ENCODE measurements at places on chromosomes 13 and 19. TPM values are rescaled to one million over a fixed set of nuclear protein-coding genes. Genes with fewer than 3 reads are reported as not detected.

Gene ITGBL1
- not detected for total RNA-seq

Gene KLHL1
- 0.96 TPM for total RNA-seq

DNA sequence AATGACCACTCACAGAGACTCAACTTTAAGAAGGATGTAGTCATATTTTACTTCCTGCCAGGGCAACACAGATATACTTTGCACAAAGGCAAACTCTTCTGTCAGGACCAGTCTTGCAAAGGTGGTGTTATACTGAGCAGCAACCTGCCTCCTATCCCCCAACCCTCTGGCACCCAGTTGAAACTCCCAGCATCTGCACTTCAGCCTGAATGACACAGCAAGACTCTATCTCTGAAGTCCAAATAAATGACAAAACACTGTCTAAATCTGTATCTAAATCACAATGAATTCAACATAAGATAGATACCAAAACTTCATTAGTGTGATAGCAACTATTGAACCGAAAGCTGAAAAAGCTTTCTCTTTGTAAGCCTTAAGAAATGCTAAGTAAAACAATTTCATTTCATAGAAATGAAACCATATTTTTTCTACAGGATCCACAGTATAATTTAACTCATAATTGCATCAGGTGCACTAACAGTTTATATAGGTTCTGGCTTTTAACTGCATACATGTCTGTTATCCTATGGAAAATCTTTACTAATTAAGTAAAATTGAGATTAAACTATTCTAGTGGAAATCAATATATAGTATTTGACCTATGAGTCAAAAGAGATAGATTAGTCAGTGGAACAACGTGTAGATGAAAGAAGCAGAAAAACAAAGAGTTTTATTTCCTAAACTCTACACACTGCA is 163.7 kb downstream of the TBC1D4 start:
- no peak for DNase-seq
- no peaks in the 10 kb centered on the region for H3K36me3 ChIP-seq
- no peak overlapping the region for H3K27ac ChIP-seq
- H3K4me1 ChIP-seq, result no peaks in the 10 kb centered on the region

DNA sequence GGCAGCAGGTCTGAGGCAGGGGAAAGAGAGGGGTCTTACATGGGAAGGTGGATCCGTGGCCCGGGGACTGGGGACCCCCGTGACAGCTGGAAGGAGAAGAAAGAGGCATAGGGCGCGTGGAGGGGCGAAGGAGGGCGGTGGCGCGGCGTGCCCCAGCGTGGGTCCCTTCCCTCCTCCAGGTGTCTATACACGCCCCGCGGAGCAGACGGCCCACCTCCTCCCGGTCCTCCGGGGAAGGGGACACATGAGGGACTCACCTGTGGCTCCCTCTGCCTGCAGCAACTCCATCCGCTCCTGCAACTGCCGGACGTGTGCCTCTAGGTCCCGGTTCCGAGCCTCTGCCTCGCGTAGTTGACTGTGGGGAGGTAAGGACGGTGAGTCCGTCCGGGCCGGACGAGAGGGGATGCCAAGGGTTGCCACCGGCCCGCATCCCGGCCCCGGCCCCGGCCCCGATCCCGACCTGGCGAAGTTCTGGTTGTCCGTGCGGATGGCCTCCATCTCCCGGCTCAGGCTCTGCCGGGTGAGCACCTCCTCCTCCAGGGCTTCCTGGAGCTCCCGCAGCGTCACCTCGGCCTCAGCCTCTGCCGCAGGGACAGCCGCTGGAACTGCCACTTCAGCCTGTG is 2.4 kb upstream of the SIX5 start:
- H3K27me3 ChIP-seq, result no peaks in the 10 kb centered on the region
- H3K4me1 ChIP-seq, result peaks cover 11% of the 10 kb centered on the region
- peak overlapping the region; percentile 91 for H3K27ac ChIP-seq
- no peaks in the 10 kb centered on the region for H3K36me3 ChIP-seq

DNA sequence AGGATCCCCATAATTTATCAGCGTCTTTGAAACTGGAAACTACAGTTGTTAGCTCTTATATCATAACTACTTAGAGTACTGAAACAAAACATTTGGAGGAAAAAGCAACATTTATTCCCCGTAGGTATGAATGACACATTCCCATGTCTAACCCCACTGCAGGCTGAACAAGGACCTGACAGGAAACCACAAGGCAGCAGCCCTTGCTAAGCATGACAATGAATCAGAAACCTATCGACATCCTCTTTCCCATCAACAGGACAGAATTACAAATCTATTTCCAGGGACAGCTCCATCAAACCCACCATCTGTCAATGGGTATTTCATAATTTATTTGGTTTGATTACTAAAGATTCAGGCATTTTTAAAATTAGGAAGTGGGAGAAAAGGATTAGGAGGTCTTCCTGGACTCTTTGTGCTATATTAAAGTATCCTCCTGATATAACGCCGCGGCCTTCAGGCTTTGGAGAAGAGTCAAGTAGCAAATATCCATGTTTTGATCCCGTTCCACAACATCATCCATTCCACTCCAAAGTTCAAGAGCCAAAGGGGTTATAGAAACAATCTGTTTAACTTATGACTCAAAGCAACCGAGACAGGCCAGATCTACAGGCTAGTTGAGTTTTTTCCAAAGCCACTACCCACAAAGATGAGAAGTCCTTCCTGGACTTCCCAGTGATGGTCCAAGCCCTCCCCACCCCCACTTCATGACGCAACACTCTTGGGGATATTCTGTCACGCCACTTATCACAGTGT is 51.1 kb downstream of the FAM216B start:
- no peak overlapping the region for H3K4me3 ChIP-seq
- H3K27ac ChIP-seq, result no peak overlapping the region
- H3K27me3 ChIP-seq, result no peaks in the 10 kb centered on the region

DNA sequence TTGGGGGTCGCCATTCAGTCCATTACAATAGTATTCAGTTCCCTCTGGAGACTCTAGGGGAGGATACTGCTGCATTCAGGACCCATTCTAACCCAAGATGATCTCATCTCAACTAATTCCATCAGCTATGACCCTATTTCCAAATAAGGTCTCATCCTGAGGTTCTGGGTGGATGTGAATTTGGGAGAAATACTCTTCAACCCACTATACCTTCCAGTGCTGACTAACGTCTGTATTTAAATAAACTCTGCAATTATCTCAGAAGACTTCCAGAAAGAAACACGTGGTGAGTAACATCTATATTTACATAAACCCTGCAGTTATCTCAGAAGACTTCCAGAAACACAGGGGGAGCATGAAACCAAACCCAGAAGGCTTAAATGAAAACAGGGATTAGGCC is 1300.7 kb downstream of the PCDH9 start:
- no peak overlapping the region for H3K27ac ChIP-seq
- H3K36me3 ChIP-seq, result no peaks in the 10 kb centered on the region
- H3K4me3 ChIP-seq, result no peak overlapping the region

- H3K4me1 ChIP-seq, result peaks cover 18% of the 10 kb centered on the region
- no peak for DNase-seq
- peaks cover 11% of the 10 kb centered on the region for H3K27me3 ChIP-seq
- H3K36me3 ChIP-seq, result no peaks in the 10 kb centered on the region
Measured at GRCh38 chr13:21668732-21669275, 2.1 kb upstream of the FGF9 start.

Gene GNG7
- total RNA-seq, result 1.2 TPM

Gene SULT2B1
- total RNA-seq, result not detected

DNA sequence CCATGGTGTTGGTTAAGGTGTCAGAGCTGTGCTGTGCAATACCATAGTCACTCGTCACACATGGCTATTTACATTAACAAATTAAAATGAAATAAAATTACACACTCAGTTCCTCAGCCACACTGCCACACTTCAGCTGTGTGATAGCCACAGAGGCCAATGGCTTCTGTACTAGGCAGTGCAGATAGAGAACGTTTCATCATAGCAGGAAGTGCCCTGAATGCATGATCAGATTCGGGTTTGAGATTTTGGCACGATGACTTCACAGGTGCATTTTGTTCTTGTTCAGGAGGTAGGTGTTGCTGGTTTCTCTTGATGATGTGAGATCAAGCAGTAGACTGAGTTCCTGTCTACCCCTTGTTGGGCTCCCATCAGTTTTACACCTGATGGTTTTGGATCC is 6.5 kb downstream of the ARMC6 start:
- no peaks in the 10 kb centered on the region for H3K27me3 ChIP-seq
- no peak for DNase-seq
- H3K4me3 ChIP-seq, result no peak overlapping the region
- H3K27ac ChIP-seq, result peak overlapping the region; percentile 35

Gene ATP8B3
- 1.4 TPM for total RNA-seq

- H3K4me3 ChIP-seq, result no peak overlapping the region
- no peaks in the 10 kb centered on the region for H3K4me1 ChIP-seq
- no peaks in the 10 kb centered on the region for H3K27me3 ChIP-seq
- no peaks in the 10 kb centered on the region for H3K36me3 ChIP-seq
- DNase-seq, result no peak
Measured at GRCh38 chr19:10998045-10998533, 37.3 kb downstream of the SMARCA4 start.

Measured in hepatocyte (in vitro differentiated cells).